Fibroblast of the conjunctiva (primary cell): ENCODE measurements at places on chromosomes 3 and 15.
A peak's percentile ranks its signal among the peaks of the same experiment; 100 is the strongest.

DNA sequence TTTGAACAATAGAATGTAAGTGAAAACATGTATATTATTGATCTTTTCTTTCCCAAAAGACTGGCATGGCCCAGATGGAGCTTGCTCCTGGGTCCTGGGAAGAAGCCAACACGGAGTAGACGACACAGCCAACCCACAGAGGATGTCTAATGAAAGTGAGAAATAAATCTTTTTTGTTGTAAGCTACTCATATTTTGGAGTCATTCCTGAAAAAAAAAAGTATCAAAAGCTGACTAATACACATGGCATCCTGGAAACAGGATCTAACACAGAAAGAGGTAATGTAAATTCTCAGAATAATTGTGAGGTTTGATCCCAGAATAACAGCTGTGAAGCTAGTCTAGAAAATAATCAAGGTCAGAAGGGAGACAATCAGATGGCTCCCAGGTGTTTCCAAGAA is 12.6 kb upstream of the FRMD5 start:
- DNase-seq: no peak

DNA sequence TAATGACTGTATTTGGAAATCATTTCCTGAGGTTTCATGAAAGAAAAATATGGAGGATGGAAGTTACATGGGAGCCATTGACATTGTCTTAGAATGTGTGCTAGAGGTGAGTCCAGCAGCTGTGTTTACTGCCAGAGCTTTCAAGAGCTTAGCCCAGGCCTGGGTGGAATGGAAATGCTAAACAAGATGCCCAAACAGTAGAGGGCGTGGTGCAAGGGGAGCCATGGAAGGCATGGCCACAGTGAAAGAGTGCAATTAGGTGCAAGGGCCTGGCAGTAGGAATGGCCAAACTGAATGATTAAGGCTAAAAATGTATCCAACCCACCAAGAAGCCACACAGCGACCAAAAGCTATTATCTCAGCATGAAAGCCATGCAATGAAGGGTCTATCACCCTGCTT is 257.7 kb upstream of the NR2F2 start:
- no peak for DNase-seq

- no peak for DNase-seq
Observed at GRCh38 chr3:32583708-32584107, 13.1 kb upstream of the DYNC1LI1 start.

GRCh38 chr3:132180337-132180791 is 136.8 kb upstream of the ACP3 start:
- DNase-seq: peak; percentile 47

DNA sequence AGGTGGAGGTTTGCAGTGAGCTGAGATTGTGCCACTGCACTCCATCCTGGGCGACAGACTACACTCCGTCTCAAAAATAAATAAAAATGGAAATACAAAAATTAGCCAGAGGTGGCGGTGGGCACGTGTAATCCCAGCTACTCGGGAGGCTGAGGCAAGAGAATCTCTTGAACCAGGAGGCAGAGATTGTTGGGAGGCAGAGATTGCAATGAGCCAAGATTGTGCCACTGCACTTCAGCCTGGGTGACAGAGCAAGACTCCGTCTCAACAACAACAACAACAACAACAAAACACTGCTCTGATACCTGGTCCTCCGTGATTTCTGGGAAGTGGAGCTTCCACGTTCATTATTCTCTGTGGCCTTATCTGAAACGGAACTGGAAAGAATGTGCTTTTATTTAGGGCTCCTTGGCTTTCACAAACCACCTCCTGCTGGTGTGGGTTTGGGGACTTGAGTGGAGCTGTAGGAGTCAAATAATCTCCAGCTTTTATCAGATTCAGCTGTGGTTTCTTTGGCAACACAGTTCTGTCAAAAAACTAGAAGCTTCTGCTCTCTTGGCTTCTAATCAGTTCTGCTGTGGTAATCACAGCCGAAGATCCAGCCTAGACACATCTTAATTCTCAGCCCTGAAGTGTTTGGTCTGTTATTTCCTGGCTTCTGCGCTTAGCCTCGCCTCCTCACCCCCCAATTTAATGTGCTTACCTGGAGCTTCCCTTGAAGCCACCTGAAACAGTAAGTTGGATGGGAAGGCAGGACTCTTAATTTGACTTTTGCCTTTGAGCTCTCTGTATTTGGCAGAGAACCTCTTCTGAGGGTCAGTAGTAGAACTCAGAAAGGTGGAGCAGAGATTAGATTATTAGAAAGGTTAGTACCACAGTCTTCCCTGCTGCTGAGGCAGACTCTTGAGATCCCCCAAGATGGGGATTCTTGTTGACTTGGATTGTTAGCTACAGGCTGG is 21.4 kb downstream of the IRAK2 start:
- no peak for DNase-seq

DNA sequence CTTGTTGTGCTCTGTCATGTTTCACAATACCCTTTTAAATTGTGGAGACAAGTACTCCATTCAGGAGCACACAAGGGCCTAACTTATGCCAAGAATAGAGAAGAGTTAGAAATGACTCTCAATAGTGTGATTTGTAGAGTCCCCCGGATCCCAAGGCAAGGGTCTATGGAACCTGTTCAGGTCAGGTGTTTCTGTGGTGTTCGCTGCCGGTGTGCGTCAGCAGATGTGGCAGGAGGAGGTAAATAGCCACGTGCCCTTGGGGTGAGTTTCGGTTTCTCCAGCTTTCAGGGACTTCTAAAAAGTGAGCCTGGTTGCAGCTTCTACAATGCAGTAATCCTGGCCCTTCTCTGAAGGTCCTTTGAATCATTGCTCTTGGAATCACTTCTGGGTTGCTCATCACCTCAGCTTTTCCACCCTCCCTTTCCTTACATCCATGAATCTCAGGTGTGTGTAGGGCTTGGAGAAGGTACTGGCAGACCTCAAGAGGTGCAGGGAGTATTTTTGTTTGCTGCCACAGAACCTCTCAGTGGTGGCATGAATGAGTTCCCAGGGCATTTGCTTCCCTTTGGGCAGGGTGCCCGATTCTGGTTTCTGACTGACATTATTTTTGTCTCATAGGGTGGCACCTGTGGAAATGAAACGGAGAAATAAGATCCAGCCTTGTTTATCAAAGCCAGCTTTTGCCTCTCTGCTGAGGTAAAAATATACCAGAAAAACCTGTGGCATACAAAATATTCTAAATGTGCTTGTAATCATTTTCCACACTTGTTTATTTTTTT is 7.3 kb downstream of the ST3GAL6 start:
- no peak for DNase-seq
